ENCODE measurements at places on chromosomes 1 and 21. TPM values are rescaled to one million over a fixed set of nuclear protein-coding genes. Genes with fewer than 3 reads are reported as not detected.

The RGS4 gene
- total RNA-seq: 5.2 TPM

The PIGR gene
- total RNA-seq: 0.11 TPM

The CNTN2 gene
- total RNA-seq: 0.20 TPM

The HORMAD1 gene
- total RNA-seq: not detected

The CNR2 gene
- 0.54 TPM for total RNA-seq

The ZBTB8B gene
- not detected for total RNA-seq

The PRKAA2 gene
- total RNA-seq: 14.4 TPM

The CFAP74 gene
- not detected for total RNA-seq

The LIN28A gene
- total RNA-seq: not detected

The LDLRAD1 gene
- total RNA-seq: not detected

DNA sequence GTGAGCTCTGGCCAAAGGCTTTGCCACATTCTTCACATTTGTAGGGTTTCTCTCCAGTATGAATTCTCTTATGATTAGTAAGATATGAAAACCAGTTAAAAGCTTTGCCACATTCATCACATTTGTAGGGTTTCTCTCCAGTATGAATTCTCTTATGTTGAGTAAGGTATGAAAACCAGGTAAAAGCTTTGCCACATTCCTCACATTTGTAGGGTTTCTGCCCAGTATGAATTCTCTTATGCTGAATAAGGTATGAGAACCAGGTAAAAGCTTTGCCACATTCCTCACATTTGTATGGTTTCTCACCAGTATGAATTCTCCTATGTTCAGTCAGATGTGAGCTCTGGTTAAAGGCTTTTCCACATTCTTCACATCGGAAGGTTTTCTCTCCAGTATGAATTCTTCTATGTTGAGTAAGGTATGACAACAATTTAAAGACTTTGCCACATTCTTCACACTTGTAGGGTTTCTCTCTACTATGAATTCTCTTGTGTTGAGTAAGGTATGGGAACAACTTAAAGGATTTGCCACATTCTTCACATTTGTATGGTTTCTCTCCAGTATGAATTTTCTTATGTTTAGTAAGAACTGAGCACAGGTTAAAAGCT lies 20.7 kb downstream of the ZNF695 start:
- H3K27me3 ChIP-seq: no peaks in the 10 kb centered on the region
- H3K4me3 ChIP-seq: no peak overlapping the region
- no peak overlapping the region for H3K27ac ChIP-seq
- no peak for DNase-seq
- H3K4me1 ChIP-seq: no peaks in the 10 kb centered on the region

GRCh38 chr1:241525026-241525425 lies 5.5 kb upstream of the FH start:
- H3K4me3 ChIP-seq: no peak overlapping the region
- H3K36me3 ChIP-seq: no peaks in the 10 kb centered on the region
- no peak overlapping the region for H3K27ac ChIP-seq
- H3K27me3 ChIP-seq: no peaks in the 10 kb centered on the region
- no peak for DNase-seq
- H3K4me1 ChIP-seq: no peaks in the 10 kb centered on the region

DNA sequence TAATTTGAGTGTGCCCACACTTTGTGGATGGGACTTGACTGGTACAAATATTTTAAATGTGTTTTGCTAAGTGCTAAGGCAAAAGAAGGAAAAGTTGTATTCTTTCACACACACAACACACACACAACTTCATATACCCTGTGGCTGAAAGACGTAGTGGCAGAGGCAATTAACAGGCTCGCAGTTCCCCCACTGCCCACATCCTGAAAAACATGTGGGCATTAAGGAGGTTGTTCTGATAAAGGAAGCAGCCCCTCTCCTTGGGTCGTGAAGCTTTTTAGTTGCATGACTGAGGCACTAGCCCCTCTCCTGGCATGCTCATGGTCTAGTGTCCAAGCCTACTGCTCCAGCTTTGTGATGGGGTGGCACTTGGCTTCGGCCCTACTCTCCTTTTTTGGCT lies 14.3 kb upstream of the ADAM30 start:
- H3K27ac ChIP-seq: no peak overlapping the region
- H3K36me3 ChIP-seq: peaks cover 8% of the 10 kb centered on the region
- DNase-seq: no peak
- no peaks in the 10 kb centered on the region for H3K27me3 ChIP-seq

DNA sequence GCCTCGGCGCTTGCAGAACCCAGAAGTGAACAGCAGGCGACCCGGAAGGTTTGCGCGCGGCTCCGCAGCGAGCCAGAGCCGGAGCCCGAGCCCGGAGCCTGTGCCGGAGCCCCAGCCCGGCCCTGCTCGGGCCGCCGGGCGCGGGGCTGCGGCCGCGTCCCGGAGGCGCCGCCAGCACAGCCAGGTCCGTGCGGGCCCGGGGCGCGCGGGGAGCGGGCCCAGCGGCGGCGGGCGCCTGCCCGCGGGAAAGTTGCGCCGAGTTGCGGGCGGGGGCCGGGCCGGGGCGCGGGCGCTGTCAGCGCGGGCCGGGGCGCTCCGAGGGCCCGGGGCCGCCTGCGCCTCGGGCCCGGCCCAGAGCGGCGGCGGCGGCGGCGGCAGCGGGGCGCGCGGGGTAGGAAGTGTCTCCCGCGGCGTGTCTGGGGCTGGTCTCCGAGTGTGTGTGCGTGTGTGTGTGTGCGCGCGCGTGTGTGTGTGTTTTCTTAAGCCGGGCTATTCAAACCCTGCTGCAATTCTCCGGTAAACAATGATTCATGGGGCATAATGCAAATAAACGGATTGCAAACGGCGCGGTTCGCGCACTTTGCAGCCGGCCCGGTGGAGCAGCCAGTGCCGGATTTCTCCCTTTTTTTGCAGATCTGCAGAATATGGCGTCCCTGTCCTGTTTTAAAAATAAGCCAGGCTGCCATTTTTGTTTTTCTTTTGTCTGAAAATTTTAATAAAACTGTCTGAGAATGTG lies at the start of gene ZNF362:
ZNF362 (plus strand) TSS at position 22 of the 736 bp plus-strand sequence. CDS start 14,083 bp downstream, outside the sequence.
- H3K4me1 ChIP-seq: peaks cover 46% of the 10 kb centered on the region
- H3K4me3 ChIP-seq: peak within 1 kb of the TSS; percentile 58
- DNase-seq: peak; percentile 59
- H3K36me3 ChIP-seq: no peaks in the 10 kb centered on the region

GRCh38 chr1:41434306-41434705 lies 50.2 kb downstream of the EDN2 start:
- H3K4me3 ChIP-seq: no peak overlapping the region
- DNase-seq: no peak
- peaks cover 15% of the 10 kb centered on the region for H3K4me1 ChIP-seq
- H3K36me3 ChIP-seq: no peaks in the 10 kb centered on the region
- H3K27ac ChIP-seq: no peak overlapping the region

DNA sequence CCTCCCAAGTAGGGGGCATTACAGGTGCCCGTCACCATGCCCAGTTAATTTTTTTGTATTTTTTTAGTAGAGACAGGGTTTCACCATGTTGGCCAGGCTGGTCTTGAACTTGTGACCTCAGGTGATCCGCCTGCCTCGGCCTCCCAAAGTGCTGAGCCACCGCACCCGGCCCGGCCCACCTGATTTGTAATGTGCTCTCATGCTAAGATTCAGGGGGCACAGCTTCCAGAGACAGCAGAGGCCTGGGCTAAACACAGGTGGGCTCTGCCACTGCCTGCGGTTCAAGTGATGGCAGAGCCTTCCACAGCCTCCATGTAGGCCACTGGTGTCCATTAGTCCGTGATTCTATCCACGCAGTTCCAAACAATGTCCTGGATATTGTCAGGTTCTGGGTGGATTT lies 98.4 kb downstream of the PDE9A start:
- no peaks in the 10 kb centered on the region for H3K36me3 ChIP-seq
- H3K27ac ChIP-seq: no peak overlapping the region
- H3K27me3 ChIP-seq: no peaks in the 10 kb centered on the region
- H3K4me1 ChIP-seq: no peaks in the 10 kb centered on the region

DNA sequence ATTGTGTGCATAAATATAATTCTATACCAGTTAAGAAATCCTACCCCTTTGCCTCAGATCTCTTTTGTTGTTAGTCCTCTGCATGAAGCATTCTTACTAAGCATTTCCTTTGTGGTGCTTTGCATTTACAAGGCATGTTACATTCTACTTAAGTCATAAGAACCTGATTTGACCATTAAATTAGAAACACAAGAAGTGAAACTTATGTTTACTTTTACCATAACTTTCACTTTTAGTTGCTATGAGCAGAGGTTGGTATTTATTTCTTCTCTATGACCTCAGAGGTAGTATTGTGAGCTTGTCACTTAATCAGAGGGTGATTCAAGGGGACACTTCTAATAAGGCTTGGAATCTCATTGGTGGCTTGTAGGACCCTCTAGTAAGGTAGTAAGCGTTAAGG lies 9.0 kb downstream of the FAM20B start:
- H3K27ac ChIP-seq: no peak overlapping the region
- H3K4me3 ChIP-seq: no peak overlapping the region
- no peaks in the 10 kb centered on the region for H3K27me3 ChIP-seq
- no peak for DNase-seq

DNA sequence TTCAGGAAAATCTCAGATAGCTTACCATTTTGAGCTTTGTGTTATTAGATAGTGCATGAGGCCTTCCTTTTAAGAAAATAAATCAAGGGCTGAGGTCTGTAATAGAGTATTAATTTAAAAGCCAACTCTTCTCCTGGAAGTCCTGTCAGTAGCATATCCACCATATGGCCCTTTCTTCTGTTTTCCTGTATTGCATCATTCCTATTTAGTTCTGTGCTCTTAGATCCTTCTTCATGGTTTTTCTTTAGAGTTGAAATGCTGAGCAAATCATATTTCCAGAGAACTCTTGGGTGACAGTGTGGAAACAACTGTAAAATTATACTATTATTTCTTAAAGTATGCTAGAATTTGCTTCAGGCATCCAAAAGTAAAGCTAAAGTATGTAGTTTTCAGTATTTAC lies 91.7 kb downstream of the TTC3 start:
- H3K27ac ChIP-seq: no peak overlapping the region
- peaks cover 14% of the 10 kb centered on the region for H3K36me3 ChIP-seq
- no peaks in the 10 kb centered on the region for H3K27me3 ChIP-seq
- no peaks in the 10 kb centered on the region for H3K4me1 ChIP-seq
- DNase-seq: no peak

DNA sequence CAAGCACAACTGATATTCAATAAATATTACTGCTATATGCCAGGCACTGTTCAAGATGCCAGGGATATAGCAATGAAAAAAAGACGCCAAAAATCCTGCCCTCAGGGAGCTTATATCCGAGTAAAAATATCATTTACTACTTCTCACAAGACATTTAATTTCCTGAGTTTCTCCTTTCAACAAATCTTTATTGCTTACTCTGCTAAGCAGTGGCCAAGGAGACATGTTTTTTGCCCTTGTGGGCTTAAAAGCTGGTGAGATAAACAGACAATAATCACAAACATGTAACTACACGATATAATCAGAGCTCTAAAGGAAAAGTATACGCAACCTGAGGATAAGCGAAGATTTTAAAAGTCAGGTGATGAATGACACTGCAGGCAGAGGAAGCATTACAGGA lies 19.5 kb downstream of the TGFBR3 start:
- no peak overlapping the region for H3K27ac ChIP-seq
- no peak for DNase-seq

DNA sequence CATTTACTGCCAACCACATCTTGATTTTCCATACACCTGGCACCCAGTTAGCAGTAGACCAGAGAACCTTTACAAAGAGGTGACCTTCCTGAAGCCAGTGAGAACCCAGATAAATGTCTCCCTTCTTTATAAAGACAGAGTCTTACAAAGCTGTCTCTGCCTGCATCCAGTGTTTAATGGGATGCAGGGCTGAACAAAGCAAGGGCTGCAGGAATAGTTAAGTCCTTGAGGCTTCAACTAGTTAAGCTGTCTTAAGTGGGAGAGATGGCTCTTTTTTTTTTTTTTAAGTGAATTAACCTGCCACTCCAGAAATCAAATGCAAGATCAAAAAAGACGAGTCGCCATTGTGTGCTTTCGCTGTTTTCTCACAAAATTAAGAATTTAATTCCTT lies 1.5 kb downstream of the AHCYL1 start:
- H3K36me3 ChIP-seq: no peaks in the 10 kb centered on the region
- DNase-seq: no peak
- no peaks in the 10 kb centered on the region for H3K27me3 ChIP-seq
- peak overlapping the region; percentile 77 for H3K4me3 ChIP-seq
- H3K4me1 ChIP-seq: peaks cover 26% of the 10 kb centered on the region

GRCh38 chr1:39858315-39858714 lies 25.0 kb downstream of the TRIT1 start:
- H3K27me3 ChIP-seq: no peaks in the 10 kb centered on the region
- peaks cover 6% of the 10 kb centered on the region for H3K36me3 ChIP-seq
- DNase-seq: no peak
- H3K4me1 ChIP-seq: peaks cover 6% of the 10 kb centered on the region
- no peak overlapping the region for H3K4me3 ChIP-seq

- H3K4me3 ChIP-seq: no peak overlapping the region
- H3K4me1 ChIP-seq: peaks cover 5% of the 10 kb centered on the region
- H3K27ac ChIP-seq: no peak overlapping the region
- H3K27me3 ChIP-seq: no peaks in the 10 kb centered on the region
- no peaks in the 10 kb centered on the region for H3K36me3 ChIP-seq
Observed at GRCh38 chr1:60908159-60908558, 174.2 kb upstream of the NFIA start.

- H3K4me1 ChIP-seq: no peaks in the 10 kb centered on the region
- no peak overlapping the region for H3K4me3 ChIP-seq
- no peak for DNase-seq
Observed at GRCh38 chr1:29686012-29686930, 449.9 kb downstream of the PTPRU start.

DNA sequence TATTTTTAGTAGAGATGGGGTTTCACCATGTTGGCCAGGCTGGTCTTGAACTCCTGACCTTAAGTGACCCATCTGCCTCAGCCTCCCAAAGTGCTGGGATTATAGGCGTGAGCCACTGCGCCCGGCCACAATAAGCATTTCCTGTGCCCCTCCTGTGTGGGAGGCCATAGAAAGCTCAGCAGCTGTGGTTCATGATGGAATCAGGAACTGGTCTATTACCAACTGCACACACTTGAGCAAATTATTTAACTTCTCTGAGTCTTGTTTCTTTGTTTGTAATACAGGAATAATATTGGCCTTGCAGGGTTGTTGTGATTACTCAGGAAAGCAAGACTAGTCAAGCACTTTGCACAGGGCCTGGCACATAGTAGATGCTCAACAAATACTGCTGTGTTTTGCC lies 15.0 kb downstream of the RHBG start:
- DNase-seq: no peak
- H3K36me3 ChIP-seq: no peaks in the 10 kb centered on the region
- H3K27me3 ChIP-seq: no peaks in the 10 kb centered on the region
- no peaks in the 10 kb centered on the region for H3K4me1 ChIP-seq
- H3K27ac ChIP-seq: no peak overlapping the region

Data from thyroid gland (tissue), 4 donors.